Camera-type eye (tissue), 1 donor: ENCODE measurements at places on chromosomes 1 and 21. TPM values are rescaled to one million over a fixed set of nuclear protein-coding genes. Genes with fewer than 3 reads are reported as not detected.

The CACNA1S gene
- 5.9 TPM for total RNA-seq

The KCND3 gene
- 16.2 TPM for total RNA-seq

The SELENOF gene
- 177 TPM for total RNA-seq

The CYP4X1 gene
- 6.3 TPM for total RNA-seq

The RGSL1 gene
- total RNA-seq, result not detected

The C8B gene
- not detected for total RNA-seq

The LCK gene
- 1.4 TPM for total RNA-seq

The SPRR1A gene
- total RNA-seq, result not detected

The FOXD2 gene
- total RNA-seq, result 2.0 TPM

The TARDBP gene
- total RNA-seq, result 215 TPM

The INAVA gene
- 6.2 TPM for total RNA-seq
